ENCODE measurements at places on chromosomes 16 and 17.

DNA sequence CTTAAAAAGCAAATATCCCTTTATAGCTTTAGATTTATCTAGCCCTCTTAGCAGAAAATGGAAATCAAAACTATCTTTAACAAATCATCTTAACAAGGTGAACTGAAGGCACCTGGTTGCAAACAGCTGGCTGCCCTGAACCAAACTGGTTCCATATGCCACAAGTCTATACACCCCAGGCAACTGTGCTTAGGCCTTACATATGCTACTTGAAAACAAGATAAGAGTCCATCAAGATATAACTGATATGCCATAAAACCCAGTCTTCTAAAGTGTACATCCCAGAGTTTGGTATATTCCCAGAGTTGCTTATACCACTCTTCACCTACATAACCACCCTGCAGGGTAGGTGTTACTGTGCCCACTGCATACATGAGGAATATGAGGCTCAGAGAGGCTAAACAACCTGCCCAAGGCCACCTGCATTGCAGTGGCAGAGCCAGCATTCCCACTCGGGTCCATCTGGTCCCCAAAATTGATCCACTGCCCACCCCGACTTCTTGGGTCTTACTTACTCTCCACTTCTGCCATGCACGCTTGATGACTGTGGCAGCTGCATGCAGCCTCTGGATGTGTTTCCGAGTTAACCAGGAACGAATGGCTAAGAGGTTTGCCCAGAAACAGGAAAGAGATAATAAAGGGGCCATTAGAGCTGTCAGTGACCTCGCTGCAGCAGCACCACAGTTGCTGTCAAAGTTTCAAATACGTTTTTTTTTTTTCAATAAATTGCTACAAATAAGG lies 12.2 kb downstream of the ZNHIT3 start:
- DNase-seq: no peak

GRCh38 chr16:9556949-9557665 lies 465.7 kb downstream of the HAPSTR1 start:
- DNase-seq: no peak

- DNase-seq: no peak
Measured at GRCh38 chr16:84768808-84769197, 51.0 kb upstream of the CRISPLD2 start.

DNA sequence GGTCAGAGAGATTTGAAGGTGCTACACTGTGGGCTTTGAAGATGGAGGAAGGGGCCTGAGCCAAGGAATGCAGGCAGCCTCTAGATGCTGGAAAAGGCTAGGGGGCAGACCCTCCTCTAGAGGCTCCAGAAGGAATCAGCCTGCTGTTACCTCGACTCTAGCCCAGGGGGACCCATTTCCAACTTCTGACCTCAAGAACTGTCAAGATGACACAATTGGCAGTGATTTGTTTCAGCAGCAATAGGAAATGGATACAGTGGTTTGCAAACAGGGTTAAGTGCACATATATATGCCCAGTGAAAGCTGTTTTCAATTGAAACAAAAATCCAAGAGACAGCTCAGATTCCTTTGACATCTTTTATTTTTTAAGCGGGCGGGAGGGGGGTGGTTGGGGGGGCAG lies 3.7 kb upstream of the ZDHHC1 start:
- no peak for DNase-seq

DNA sequence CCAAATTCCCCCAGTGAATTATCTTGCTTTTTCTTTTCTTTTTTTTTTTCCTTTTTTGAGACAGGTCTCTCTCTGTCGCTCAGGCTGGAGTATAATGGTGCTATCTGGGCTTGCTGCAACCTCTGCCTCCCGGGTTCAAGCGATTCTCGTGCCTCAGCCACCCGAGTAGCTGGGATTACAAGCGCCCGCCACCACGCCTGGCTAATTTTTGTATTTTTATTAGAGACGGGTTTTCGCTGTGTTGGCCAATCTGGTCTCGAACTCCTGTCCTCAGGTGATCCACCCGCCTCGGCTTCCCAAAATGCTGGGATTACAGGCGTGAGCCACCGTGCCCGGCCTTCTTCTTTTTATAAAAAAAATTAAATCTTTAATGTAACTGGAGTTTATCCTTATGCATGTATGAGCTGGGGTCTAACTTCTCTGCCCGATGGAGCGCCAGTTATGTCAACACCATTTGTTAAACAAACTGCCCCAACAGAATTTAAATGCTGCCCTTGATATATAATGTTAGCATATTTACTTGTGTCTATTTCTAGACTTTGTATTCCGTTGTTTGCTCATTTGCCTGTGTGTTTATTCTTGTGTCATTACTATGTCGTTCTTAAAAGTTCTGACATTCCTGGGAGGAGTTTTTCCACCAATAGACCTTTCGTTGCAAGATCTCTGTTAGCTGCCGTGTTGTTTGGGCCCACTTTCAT lies 535 bp upstream of the AURKB start:
- no peak for DNase-seq

DNA sequence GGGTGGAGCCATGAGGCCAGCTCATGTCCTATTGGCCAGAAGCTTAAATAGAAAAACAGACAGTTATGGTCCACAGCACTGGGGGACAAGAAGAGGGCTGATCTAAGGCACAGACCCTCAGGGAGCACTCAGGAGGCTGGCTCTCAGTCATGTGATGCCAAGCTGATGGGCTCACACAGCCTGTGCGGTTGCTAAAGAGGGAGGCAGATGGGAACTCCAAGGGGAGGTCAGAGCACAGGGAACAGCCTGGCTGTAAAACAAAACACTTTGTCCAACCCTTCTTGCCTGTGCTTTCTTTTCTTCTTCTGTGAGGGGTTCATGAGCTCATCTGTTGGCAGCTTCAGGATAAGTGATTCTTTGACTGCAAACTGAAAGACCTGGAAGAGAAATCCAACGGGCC lies 27.2 kb downstream of the CNTNAP1 start:
- DNase-seq: no peak

DNA sequence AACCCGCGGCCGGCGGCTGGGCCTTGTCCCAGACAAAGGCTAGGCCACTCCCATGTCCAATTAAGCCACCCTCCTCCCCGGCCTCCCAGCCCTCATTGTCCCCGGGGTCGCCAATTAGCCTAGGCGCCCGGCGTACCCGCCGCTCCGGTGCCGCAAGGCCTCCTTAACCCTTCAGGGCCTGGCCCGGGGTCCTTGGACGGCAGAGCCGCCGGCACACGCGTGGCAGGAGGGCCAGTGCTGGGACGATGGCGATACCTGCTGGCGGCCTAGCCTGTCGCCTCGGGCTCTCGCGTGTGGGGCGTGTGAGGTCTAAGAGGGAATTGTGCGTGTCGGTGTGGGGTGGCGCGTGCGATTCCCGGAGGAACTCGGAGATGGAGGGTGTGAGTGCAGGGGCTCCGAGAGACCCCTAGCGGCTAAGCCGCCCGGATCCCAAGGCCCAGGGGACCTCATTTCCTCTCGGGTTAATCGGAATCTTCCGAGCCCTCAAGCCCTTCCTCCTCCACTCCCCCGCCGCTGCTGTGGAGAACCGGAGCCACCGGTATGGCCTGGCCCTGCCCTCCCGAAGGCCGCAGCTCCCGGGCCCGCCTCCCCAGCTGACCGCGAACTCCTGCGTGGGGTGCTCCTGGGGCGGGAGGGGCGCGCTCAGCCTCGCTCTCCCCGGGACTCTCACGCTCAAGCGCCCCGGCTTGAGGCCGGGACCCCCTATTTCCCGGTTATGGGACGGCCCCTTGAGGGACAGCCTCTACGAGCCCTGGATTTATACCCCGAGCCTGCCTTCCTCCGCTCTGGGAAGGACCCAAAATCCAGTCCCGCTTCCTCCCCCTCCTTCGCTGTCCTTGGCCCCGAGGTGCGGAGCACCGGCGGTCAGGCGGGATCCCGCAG lies 11.9 kb downstream of the TBX2 start:
- no peak for DNase-seq

GRCh38 chr16:75742424-75743047 lies 16.2 kb upstream of the CPHXL start:
- DNase-seq: no peak
